ENCODE measurements at places on chromosomes 1 and 21.
A peak's percentile ranks its signal among the peaks of the same experiment; 100 is the strongest.

GRCh38 chr1:44244986-44245385, 31.7 kb downstream of the DMAP1 start:
- DNase-seq = no peak

GRCh38 chr1:93374334-93375106, 28.8 kb downstream of the DR1 start:
- DNase-seq = no peak

DNA sequence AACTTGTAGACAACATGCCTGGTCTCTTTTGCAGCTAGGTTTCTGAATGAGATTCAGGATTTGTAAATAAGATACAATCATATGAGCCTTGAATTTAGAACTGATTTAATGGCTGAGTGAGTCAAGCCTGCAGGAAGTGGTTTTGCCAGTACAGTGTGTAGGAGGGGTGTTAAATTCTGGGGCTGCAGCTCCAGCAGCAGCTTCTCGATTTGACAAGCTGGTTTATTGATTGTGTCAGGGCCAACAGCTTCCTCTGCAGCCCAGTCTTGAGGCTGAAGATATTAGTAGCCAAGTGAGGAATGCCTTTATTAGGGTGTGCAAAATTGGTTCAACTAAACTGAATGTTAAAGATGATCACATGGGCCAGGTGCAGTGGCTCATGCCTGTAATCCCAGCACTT, 11.5 kb upstream of the PLA2G5 start:
- DNase-seq = peak; percentile 71

DNA sequence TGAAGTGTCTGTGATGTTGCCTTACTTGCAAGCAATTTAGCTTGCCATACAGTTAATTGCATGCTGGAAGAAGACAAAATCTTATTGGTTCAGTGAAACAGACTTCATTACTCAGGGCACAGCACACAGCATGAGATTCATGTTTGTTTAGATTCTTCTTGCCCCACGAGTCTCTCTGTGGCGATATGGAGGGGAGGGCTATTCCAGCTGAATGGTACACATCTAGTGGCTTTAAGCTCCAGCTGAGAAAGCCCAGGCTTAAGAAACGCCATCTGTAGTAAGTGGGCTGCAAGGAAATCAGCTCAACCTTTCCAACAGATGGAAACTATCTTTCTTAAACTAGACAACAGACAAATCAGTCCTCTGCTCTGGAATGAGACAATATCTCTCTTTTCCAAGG, 1022.0 kb downstream of the NCAM2 start:
- peak; percentile 16 for DNase-seq

DNA sequence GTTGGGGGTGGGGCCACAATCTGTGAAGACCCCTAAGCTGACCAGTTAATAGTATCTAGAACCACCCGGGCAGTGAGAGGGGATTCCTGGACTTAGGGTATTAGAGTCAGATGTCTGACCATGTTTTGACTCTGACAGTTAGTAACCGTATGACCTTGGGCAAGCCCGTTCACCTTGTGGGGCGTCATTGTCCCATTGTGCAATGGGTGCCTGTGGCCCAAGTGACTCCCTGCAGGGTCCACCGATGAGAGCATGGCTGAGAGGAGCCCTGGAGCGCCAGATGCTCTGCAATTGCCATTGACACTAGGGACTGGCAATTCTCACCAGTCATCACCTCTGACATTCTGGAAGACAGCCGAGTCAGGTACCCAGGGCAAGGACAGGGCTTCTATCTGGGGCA, 225.9 kb upstream of the CSF3R start:
- no peak for DNase-seq

DNA sequence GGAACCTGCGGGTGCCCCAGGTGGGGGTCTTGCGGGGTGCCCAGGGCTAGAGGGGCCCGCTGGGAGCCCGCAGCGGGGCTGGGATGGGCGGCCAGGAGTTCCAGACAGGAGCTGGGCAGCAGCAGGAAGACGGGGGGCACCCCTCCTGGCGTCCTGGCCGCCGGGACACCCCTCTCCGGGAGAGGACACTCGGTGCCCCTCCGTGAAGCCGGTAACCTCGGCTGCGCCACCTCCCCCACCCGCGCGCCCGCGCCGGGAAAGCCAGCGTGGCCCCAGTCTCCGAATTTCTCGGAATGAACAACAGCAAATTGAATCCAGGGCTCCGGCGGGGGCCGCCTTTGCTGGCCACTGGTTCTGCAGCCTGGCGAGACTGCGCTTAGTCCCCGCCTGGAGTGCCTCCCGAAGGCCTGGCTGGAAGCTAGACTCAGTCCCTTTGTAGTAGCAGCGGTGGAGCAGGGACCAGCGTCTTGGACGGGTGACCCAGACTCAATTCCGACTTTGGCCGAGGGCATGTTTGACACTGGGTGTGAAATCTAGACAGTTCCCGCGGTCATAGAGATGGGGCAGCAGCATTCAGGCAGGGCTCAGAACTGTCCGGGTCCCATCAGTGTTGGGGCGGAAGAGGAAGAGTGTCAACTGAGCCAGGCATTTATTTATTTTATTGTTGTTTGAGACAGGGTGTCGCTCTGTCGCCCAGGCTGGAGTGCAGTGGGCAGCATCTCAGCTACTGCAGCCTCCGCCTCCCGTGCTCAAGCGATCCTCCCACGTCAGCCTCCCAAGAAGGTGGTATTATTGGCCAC, 773 bp downstream of the IFNGR2 start:
- DNase-seq = peak; percentile 44

GRCh38 chr1:24165500-24165899, 21.6 kb downstream of the IFNLR1 start:
- no peak for DNase-seq

- DNase-seq = no peak
These were observed 54.9 kb downstream of the KCNK1 start for GRCh38 chr1:233668725-233669294.

GRCh38 chr1:172948457-172948856, 102.3 kb downstream of the TNFSF18 start:
- peak; percentile 92 for DNase-seq

DNA sequence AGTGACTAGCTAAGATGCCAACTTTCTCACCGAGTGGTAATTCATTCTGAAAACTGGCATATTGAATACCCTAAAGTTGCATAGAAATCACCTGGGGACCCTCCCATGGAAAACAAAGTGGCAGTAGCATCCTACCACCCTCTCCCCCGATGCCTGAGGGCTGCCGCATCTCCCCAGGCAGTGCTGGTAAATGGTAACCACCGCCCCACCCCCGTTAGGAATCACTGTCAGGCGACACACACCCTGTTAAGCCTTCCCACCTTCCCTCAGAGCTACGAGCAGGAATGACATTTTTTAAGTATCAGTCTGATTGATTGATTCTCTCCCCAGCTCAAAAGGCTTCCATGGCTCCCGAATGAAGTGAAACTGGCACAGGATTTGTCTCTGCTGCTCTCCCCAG, 28.3 kb downstream of the TMPRSS2 start:
- no peak for DNase-seq

DNA sequence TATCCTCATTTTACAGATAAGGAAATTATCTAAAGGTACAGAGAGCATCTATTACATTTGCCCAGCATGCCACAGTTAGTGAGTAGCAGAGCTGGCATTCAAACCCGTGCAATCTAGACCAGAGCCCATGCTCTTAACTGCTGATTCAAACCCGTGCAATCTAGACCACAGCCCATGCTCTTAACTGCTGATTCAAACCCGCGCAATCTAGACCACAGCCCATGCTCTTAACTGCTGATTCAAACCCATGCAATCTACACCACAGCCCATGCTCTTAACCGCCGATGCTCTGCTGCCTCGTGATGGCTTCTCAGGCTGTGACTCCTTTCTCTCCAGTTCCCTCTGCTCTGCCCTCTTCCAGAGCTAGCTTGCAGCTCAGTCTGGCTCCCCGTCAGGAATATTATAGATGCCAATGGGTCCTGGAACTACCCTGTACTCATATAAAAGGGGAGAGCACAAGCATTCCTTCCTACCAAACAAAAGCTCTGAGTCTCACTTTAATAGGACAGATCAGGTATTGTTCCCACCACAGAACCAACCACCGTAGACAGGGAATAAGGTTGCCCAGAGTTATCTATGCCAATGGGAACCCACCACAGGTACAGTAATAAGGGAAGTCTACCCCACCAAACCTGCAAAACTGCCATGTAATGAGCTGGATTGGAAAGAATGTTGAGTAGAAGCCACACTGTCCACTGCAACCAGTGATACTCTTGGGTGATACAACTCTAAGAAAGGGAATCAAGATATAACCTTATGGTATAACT, 78.4 kb downstream of the SMYD3 start:
- DNase-seq = peak; percentile 99

DNA sequence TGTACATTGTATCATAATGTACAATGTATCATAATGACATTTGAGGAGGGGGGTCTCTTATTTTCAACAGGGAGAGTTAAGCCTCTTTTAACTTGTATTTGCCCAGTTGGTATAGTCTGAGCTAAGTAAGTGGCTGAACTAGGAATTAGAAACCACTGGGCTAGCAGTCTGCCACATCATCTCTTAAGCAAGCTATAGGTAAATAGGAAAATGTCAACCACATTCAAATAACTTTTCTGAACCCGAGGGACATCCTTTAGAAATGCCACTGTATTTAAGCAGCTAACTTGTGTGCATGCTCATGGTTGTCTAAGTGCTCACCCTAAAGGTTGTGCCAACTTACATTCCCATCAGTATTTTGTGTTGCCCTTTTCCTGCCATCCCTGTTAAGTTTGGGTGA, 35.5 kb upstream of the ASB17 start:
- no peak for DNase-seq

DNA sequence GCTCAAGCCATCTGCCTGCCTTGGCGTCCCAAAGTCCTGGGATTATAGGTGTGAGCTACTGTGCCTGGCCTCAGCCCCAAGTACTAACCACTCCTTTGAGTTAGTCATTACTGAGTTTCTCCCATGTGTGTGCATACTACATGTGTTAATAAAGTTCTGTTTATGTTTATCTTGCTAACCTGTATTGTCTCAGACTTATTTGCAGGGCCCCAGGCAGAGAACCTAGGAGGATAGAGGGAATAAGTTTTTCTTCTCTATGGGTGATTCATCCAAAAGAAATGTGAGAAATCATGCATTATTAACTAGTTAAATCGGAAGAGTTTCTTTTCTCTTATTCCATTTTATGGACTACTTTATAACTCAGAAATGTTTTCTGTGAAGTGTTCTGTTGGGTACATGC, 203.9 kb upstream of the CACYBP start:
- no peak for DNase-seq

All from LHCN-M2 (cell line).